IPS DF 6.9 (cell line): ENCODE measurements at places on chromosomes 7 and 10.

GRCh38 chr7:127865466-127865865 is 165.8 kb downstream of the LRRC4 start:
- DNase-seq: no peak

GRCh38 chr7:73520673-73521635 is 1.1 kb downstream of the BAZ1B start:
- DNase-seq: no peak

DNA sequence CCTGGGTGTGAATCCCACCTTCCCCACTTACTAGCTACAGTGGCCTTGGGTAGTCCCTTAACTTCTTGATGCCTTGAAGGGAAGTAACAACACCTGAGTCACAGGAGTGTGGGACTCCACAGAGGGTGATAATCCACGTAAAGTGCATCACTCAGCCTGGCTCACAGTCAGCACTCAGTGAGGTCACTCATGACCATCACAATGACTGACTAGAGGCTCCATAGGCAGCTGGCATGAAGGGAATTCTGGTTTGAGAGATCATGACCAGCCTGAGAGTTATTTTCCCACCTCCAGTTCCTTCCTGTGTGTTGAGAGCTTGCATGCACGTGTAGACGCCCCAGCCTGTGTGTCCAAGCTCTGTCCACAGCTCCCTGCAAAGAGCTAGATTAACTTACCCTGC is 34.8 kb downstream of the NEUROG3 start:
- DNase-seq: no peak

DNA sequence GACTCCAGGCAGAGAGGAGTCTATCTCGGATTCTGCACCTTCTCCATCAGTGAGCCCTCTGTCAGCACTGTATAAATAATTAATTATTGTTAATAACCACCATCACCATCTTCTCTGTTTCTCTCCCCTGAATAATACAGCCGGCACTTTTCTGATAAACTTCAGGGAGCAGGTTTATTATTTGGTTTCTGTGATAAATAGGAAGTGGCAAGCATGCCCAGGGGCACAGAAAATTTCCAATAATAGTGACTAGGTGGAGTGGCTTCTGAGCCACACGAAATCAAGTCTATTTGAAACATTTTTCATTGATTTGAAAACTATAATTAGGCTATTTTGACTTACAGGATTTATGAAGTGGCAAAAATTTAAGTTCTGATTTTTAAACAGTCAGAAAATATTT is 186.8 kb upstream of the TMEM229A start:
- DNase-seq: no peak

DNA sequence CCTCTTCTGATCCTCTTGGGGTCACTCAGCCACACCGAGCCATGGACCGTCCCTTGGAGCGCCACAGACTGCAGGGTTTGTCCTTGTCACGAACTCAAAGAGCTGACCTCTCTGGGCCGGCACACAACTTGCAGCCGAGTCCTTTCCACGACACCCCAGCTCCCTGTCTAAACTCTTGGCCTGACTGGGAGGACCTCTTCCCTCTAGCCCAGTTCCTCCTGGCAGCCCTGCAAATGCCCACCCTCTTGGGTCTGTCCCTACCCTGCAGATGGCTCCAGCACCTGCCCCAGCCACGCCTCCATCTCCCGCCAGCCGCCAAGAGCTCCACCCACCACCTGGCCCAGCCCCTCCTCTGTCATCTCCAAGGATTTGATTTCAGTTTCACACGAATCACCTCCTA is 339.2 kb downstream of the DNAJB6 start:
- no peak for DNase-seq

DNA sequence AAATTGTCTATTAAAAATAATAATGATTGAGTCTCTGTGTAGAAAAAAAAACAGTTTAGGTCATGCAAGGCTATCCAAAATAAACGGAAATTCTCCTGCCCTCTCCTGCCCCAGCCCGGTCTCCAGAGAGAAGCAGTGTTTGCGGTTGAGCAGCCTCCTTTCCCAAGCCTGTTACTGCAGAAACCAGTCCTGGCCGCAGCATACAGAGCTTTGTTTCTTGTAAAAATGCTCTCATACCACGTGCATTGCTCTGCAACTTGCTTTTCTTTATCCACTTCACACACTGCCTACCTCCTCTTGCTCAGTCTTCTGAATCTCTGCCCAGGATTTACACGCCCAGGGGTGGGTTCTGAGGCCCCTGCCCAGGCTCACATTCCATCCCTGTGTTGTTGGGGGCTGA is 34.4 kb upstream of the CUL1 start:
- DNase-seq: no peak

DNA sequence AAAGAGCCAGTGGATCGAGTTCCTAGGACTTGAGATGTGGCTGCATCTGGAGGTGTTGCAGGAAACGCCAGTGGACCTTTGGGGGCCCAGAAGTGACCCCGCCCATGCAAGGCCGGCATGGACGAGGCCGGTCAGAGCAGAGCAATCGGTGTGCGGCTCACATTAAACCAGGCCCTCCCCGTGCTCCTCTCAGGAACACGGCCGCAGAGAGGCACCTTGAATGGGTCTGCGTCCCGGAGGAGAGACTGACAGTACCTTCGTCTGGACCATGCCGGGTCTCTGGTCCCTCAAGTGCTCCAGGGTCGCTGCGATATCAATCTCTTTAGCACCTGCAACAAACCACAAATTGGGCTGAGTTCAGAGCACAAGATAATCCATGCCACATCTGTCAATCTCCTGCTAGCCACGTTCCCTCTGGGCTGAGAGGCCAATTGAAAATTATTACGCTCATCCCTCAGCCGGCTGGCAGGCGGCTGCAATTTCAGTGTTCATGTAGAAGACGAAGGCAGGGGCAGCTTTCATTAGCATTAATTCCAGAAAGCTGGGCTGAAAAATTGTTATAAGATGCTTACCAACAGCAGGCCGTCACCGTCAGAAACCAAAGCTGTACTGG is 212.0 kb downstream of the DNAJB6 start:
- DNase-seq: no peak

GRCh38 chr7:43868181-43868580 is 1.1 kb downstream of the MRPS24 start:
- DNase-seq: no peak

DNA sequence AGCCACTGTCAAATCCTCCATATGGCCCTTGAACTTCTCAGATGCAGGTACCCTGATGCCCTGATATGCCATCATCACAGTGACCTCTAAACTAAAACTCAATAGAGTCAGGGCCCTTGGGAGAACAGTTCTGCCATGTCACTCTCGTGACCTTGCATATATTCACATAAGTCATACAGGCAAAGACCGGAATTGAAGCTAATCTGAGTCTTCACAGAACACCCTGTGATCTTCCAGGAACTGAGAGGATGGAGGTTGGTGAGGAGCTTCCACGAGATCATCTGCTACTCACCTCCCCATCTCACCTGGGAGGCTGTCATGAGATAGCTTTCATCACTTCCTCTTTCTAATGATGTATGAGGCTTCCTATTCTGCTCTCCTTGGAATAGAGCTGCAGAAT is 228.7 kb upstream of the CCDC6 start:
- no peak for DNase-seq

GRCh38 chr10:79453392-79453791 is 8.0 kb upstream of the ZCCHC24 start:
- no peak for DNase-seq

- no peak for DNase-seq
Measured at GRCh38 chr10:121873236-121873635, 54.6 kb downstream of the ATE1 start.
